ENCODE measurements at places on chromosomes 12 and 14.

DNA sequence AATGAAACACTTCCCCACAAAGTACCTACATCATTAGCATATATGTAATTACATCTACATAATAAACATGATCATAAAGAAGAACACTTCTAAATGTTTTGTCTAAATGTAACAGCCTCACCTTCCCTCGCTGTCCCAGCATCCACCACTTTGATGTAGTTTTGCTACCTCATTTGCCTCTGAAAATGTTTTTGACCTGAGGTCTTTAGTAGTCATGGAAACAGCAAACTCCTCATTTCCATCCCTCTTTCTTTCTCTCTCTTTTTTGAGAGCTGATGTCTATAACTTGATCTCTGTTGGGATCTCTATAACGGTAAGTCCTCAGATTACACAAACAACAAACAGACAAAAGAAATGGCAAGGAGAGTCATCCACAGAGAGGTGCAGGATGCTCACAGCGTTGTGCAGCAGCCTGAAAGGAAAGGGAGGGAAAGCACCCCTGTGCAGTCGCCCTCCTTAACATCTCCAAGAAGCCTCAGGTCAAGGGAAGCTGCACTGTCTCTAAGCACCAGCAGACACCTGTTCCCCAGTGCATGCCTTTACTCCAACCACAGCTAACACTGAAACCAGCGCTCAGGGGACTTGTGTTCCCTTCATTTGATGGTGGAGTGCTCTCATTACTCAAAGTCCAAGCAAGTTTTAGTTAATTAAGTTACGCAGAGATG lies 268.7 kb downstream of the TMEM132D start:
- no peak for DNase-seq

DNA sequence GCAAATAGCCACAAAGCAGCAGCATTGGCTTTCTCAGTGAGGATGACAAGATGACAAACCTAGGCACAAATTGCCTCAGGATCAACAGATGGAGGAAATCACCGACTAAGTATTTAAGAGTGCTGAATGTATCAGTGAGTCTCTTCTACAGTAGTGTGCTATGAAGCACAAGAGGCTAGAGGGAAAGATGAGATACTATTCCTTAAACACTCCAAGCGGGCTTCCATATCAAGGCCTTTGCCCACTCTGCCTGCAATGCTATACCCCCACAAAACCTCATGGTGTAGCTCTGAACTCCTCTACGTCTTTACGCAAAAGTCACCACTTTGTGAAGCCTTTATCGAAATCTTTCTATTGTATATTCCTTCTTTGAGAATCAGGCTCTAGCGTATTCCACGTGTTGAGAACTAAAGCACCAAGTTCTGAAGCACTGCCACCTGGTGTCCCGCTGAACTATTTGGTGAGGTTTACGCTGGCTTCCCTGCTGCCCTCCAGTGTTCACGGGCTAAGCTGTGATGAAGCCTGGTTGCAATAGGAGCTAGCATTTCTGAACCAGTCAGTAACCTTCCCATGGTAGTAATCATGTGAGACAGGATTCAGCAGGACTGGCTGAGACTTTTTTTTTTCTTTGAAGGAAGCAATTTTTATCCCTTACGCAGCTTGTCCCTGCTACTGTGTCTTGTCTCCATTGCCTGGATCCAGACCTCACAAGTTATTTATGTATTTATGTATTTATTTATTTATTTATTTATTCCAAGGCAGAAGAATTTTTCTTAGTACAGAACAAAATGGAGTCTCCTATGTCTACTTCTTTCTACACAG lies 426.5 kb upstream of the OR4E1 start:
- peak; percentile 13 for DNase-seq

GRCh38 chr14:55170526-55170925 lies 20.9 kb downstream of the DLGAP5 start:
- DNase-seq: no peak

DNA sequence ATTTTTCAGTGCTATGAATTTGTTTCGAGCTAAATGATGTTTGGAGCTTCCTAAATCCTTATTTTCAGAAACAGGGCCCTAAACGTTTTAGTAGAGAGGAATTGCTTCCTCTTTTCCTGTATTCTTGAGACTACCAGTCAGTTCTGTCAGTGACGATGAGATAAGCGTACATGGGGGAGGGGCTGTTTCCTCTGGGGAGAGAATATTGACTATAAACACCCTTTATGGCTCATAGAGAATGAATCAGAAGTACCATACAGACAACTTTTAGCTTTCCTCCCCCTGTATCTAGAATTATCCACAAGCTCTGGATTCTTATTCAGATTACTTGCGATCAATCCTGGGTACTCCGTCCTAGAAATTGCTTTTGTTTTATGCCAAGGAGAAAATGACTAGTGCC lies 5.1 kb downstream of the TBK1 start:
- DNase-seq: no peak

- peak; percentile 62 for DNase-seq
Measured at GRCh38 chr12:115984616-115985015, 292.9 kb downstream of the MED13L start.

DNA sequence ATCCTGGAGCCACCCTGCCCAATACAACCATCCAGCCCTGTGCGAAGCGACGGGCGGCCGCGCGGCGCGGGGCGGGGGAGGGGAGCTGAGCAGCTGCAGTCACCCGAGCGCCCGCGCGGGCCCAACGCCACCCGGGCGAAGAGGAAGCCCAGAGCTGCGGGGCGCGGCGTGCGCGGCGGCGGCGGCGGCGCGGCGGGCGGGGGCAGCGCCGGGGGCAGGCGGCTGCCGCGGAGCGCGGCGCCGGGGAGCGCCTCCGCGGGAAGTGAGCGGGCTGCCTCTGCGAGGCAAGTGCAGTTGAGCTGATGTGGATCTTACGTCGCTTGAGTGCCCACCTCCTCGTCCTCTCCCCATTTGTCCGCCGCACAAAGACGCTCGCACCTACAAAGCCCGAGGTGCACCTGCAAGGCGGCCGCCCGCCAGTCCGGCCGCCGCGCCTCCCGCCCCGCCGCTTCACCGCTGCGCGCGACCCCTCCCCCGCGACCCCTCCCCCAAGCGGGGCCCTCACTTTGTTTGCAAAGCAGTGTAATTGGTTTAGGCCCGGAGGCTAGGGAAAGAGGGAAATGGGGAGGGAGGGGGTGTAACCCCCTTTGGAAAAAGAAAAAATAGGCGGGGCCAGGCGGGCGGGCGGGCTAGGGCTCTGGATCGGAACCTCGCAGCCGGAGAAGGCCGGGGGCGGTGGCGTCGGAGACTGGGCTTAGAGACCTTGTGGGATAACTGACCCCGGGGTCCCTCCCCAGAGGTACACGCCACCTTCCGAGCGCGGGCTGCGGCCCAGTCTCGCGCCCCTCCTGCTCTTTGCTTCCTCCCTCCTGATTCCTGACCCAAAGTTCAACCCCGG lies at the start of the genes FOXA1 and TTC6:
FOXA1 (minus strand) TSS at position 279 of the 838 bp plus-strand sequence; CDS start at position 2, 277 bp downstream.
TTC6 (plus strand) TSS at position 659 of the 838 bp plus-strand sequence. CDS start 26,436 bp downstream, outside the sequence.
- peak; percentile 92 for DNase-seq

DNA sequence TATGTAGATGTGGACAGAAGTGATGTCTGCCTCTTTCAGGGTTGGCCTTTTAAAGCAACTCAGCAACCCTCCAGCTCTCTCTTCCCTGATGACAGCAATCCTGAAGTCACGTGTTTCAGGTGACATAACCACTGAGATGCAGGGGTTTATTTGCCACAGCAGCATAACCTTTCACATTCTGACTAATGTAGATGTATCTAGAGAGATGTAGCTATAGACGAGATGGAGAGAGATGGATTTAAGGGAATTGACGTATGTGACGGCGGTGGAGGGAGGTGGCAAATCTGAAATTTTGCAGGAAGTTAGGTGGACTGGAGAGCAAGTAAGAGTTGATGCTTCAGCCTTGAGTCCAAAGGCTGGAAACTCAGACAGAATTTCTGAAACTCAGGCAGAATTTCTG lies 126.0 kb downstream of the ZFP36L1 start:
- DNase-seq: no peak

GRCh38 chr12:112964915-112965314 lies 13.4 kb upstream of the OAS2 start:
- no peak for DNase-seq

DNA sequence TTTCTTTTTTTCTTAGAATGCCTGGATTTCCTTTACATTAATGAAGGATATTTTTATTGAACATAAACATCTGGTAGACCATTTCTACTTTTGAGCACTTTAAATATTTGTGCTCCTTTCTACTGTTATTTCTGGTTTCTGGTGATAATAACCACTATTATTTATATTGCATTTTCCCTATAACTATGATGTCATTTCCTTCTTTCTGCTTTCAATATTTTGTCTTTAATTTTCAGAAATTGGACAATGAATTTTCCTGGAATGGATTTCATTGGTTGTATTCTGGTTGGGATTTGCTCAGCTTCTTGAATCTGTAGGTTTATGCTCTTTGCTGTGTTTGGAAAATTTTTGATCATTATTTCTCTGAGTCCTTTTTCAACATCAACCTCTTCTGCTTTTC lies 5.2 kb upstream of the PRH1 start:
- DNase-seq: no peak

- peak; percentile 15 for DNase-seq
Measured at GRCh38 chr14:73461478-73462047, 3.2 kb upstream of the NUMB start.

DNA sequence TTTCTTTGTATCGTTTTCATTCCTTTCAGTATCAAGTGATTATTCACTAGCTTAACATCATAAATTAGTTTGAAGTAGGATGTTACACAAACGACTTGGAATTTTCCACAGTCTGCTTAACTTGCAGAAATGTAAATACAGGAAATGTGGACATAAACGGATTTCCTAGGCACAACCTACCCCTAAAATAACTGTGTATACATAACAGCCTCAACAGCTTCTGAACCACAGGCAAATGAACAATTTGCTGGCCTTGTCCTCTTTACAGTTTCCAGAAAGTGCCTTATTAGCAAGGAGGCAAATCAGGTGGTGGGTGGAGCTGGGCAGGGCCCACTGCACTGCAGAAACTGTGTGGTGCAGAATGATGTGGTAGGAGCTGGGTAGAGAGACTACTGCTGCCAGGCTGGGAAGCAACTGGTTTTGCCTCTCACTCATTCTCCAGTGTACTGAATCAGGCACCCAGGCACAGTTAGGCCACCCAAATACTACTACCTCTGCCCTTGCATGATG lies 14.1 kb downstream of the DRAM1 start:
- DNase-seq: peak; percentile 3

- no peak for DNase-seq
Measured at GRCh38 chr14:21379338-21379737, 4.5 kb downstream of the SUPT16H start.

- no peak for DNase-seq
Measured at GRCh38 chr12:12796171-12796570, 10.7 kb downstream of the APOLD1 start.

Measured in NCI-H2081 (cell line).